ENCODE measurements at places on chromosomes 1 and 21.

GRCh38 chr1:245589906-245590305 is 435.1 kb downstream of the KIF26B start:
- no peak for DNase-seq

GRCh38 chr1:78385744-78386462 is 104.9 kb upstream of the PTGFR start:
- DNase-seq: no peak

- no peak for DNase-seq
These were observed 12.1 kb downstream of the ADARB1 start for GRCh38 chr21:45086337-45086958.

DNA sequence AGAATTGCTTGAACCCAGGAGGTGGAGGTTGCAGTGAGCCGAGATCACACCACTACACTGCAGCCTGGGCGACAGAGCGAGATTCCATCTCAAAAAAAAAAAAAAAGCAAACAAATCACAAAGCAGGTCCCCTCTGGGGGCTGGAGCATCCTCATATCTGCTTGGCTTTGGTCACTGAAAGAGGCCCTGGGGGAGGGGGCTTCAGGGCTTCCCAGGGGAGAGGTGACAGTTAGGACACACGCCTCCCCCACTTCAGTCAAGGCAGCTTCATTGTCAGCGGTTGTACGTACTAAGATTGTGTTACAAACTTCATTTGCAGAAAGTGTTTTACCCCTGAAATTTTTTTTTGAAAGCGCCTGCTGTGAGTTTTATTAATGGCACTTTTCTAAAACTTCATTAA is 130.5 kb downstream of the DHRS3 start:
- no peak for DNase-seq

- DNase-seq: no peak
These were observed 38.6 kb upstream of the CPLANE2 start for GRCh38 chr1:16275591-16275990.

DNA sequence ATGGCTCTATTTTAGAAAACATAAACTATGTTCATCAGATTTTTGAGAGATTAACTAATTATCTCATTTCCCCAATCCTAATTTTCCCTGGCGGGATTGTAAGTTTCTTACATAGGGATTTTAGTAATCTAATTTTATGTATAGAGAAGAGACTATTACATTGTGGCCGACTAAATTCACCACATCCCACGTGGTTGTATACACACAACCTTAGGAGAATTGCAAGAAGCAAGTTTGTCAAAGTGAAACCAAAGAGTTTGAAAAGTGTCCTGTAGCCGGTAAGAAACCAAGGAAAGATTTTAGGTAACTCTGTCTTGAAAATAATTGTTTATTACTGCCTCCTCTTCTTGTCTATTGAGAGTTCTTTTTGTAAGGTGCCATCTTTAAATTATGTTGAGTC is 550.6 kb downstream of the LTN1 start:
- no peak for DNase-seq

DNA sequence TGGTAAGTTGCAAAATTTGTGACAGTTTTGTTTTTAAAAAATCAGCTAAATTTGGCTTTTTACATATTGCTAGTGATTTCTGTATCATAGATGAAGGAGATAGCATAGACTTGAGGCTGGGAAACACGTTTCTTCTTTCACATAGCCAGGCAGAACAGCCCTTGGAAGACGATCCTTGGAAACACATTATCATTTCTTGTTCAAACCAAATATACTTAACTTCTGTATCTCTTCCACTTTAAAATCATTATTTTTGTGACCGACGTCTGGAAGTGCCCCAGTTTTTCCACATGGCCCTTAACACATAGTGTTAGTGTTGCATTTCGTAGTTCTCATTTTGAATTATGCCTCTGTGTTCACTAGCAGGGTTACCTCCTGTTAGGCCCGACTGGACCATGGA is 193.5 kb downstream of the SDCCAG8 start:
- DNase-seq: no peak

- no peak for DNase-seq
These were observed 55.8 kb upstream of the ADAMTS1 start for GRCh38 chr21:26900980-26901379.

DNA sequence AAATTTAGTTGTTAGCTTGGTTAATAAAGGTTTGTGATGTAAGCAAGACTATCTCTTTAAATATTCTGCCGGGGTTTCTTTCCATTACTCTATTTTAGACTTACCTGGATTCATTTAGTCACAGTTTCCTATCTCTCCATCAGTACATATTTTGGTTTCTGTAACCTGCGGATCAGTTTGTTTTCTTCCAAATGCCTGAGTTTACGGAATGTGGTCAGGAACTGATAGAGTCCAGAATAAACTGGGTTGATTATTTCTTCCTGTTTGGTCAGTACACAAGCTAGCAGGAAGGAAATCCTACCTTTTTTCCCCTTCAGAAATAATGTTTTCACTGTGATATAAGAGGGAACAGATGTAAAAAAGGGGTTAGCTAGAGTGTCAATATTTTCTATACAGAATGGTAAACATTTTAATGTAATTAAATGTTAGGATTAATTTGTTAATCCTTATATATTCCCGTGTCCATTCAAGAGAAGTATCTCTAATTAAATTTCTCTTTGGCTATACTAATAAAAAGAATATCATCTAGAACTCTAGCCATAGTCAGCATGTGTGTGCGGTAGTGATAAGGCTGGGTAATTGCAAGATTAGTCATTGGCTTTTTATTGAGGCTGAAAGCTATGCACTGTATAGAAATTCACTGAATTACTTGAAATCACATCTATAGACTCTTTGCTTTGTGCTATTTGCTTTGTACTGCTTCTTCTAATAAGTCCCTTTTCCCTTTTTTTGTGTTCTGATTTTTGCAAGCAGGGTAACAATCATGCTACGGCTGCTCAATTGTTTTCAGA is 144.7 kb upstream of the ADGRL4 start:
- DNase-seq: no peak

DNA sequence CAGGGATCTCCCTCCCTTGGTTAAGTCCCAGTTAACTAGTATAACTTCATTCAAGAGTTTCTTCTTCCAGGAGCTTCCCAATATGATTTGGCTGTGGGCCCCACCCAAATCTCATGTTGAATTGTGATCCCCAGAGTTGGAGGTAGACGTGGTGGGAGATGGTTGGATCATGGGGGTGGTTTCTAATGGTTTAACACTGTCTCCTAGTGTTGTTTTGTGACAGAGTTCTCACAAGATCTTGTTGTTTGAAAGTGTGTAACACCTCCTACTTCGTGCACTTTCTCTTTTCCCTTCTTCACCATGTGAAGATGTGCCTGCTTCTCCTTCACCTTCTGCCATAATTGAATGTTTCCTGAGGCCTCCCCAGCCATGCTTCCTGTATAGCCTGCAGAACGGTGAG is 251.8 kb upstream of the FGGY start:
- no peak for DNase-seq

DNA sequence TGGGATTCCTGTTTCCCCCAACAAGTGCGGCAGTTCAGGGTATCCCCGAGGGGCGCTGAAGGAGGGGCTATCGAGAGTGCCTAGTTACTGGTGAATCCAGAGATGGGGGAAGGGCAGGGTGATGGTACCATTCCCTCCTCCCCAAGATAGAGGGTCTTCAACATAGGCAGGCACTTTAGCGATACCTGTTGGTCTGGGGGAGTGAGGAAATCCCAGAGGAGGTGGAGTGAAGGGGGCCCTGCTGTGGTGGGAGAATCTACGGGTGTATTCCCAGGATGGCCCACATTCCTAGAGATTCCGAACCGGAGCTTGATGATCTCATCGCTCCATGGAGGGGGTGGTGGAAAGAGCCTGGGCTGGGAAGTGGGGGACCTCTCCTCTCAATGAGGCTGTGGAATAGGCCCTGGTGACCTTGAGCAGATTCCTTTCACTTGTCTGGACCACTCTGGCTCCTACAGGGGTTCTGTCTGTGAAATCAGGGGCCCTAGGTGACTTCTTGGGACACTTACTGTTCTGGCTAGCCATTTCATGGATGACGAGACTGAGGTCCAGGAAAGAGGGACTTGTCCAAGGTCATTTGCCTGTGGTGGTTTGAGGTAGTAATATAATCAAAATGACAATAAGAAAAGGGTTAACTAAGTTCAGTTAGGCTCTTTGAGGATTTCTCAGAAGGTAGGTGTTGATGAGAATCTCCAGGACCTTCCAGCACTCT is 52.7 kb upstream of the SYNC start:
- no peak for DNase-seq

DNA sequence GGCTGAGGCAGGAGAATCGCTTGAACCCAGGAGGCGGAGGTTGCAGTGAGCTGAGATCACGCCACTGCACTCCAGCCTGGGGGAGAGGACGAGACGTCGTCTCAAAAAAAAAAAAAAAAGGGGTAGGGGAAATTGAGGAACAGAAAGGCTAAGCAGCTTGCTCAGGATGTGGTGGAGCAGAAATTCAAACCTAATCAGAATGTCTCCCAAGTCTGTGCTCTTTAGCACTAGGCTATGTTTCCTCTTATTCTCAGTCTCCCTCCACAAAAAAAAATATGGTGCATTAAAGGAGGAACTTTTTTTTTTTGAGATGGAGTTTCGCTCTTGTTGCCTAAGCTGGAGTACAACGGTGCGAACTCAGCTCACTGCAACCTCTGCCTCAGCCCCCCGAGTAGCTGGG is 114.2 kb downstream of the SLC16A1 start:
- no peak for DNase-seq

- no peak for DNase-seq
These were observed 27.8 kb downstream of the CBR1 start for GRCh38 chr21:36097427-36098181.

GRCh38 chr1:184788970-184789369 is 34.3 kb upstream of the EDEM3 start:
- no peak for DNase-seq

DNA sequence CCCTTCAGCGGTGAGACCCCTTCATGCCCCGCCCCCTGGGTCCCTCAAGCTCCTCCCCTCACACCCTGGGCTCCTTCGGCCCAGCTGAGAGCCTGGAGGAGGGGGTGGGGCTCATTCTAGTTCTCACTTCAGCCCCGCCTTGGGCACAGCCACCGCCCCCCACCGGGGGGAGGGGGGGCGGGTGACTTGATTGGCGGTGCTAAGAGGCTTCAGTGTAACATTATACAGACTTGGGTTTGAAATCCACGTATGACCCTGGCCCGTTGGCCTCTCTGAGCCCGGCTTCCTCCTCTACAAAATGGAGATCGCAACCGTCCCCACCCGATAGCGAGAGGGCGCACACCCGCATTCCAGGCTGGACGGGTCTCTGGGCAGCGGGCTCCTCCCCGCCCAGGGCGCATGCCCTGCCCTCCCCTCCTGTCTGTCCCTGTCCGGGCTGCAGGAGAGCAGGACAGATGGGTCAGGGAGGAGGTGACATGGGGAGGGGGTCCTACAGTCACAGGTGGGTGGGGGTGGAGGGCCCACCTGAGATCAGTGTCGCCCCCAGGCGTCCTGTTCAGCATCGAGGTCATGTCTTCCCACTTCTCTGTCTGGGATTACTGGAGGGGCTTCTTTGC is 5.1 kb downstream of the CLCNKB start:
- no peak for DNase-seq

GRCh38 chr1:226581650-226582330 is 33.2 kb downstream of the STUM start:
- DNase-seq: no peak
